ENCODE measurements at places on chromosomes 12 and 14.

DNA sequence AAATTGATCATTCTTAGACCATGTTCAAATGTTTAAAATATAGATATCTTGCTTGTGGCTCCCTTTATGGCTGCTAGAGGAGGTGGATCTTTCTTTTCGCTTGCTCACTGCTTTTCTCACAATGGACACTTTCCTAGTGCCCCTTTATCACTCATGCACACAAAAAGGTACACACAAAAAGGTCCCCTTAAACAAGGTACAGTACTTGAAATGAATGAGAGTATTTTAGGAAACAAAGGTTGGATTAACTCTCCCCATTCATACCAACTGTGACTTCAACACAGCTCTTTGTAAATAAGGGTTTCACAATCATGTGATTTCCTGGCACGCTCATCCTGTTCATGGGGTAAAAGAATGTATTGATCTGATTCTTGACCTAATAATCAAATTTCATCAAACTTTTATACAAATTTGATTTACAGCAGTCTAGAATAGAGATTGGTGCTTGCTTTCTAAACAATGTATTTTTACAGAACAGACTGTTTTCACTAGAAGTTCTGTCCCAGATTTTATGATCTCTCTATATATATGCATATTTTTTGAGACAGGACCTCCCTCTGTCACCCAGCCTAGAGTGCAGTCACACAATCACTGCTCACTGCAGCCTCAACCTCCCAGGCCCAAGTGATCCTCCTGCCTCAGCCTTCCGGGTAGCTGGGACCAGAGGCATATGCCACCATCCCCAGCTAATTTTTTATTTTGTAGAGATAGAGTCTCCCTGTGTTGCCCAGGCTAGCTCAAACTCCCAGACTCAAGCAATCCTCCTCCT is 34.4 kb upstream of the EPS8 start:
- no peak for DNase-seq

- DNase-seq = no peak
Observed at GRCh38 chr14:92105073-92105892, 1.1 kb downstream of the ATXN3 start.

GRCh38 chr12:52167526-52167925 is 24.3 kb downstream of the KRT80 start:
- DNase-seq = no peak

DNA sequence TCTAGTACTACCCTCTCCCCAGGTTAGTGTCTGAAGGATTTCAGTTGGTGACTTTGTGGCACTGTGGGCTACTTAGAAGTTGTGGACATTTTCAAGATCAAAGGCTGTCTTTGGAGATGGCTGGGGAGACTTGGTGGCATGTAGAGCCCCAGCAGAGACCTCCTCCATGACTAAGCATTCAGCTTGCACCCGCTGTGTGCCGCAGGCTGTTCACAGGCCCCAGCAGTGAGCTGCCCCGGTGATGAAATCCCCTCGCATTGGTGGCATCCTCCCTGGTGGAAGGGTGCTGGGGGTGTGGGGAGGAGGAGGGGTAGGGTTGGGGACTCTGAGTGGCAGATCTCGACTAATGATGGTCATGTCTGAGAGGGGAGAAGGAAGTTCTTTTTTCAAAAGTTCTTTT is 173.9 kb downstream of the TSPAN9 start:
- DNase-seq = peak; percentile 5

GRCh38 chr12:62776575-62776974 is 158.4 kb downstream of the PPM1H start:
- no peak for DNase-seq

- no peak for DNase-seq
Observed at GRCh38 chr12:64059685-64060084, 162.4 kb downstream of the KICS2 start.

GRCh38 chr12:100043631-100044030 is 58.9 kb upstream of the ANKS1B start:
- DNase-seq = no peak

GRCh38 chr12:90393089-90393488 is 561.9 kb downstream of the CCER1 start:
- DNase-seq = no peak

- peak; percentile 82 for DNase-seq
Observed at GRCh38 chr12:118237052-118237665, 101.2 kb downstream of the PEBP1 start.

- no peak for DNase-seq
Observed at GRCh38 chr12:49912345-49913255, 8.9 kb upstream of the FAIM2 start.

- peak; percentile 4 for DNase-seq
Observed at GRCh38 chr12:38911611-38912010, 6.2 kb upstream of the CPNE8 start.

- no peak for DNase-seq
Observed at GRCh38 chr12:52010692-52011601, 4.2 kb downstream of the TAMALIN start.

- DNase-seq = no peak
Observed at GRCh38 chr12:45587012-45587411, 142.5 kb upstream of the ARID2 start.

DNA sequence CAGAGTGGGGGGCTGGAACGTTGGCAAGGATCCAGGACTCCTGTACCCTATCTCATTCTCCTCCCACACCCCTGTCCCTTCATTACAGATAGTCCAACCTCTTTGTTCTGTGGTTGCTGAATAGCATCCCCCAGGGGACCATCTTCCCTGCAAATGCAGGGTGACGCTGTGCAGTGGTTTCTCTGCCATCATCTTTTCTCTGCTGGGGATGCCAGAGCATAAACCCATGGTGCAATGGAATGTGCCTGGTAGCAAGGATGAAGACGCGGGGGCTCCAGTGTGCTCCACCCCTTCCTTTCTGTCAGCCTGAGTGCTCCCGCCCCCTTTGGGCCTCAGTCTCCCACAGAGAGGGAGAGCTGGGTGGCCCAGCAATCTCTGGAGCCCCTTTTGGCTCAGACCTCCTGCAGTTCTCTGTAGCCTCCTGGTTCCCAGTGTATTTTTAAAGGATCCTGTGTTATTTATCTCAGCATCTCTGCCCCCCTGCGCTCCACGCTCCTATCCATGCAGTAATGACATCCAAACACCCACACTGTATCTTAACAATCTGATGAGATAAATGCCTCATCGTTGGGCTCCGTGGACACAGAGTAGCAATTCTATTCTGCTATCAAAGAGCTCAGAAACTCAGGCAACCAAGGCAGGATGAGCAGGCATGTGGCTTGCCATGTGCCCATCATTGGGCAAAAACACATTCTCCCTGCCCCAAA is 212.8 kb downstream of the CACNA1C start:
- no peak for DNase-seq

DNA sequence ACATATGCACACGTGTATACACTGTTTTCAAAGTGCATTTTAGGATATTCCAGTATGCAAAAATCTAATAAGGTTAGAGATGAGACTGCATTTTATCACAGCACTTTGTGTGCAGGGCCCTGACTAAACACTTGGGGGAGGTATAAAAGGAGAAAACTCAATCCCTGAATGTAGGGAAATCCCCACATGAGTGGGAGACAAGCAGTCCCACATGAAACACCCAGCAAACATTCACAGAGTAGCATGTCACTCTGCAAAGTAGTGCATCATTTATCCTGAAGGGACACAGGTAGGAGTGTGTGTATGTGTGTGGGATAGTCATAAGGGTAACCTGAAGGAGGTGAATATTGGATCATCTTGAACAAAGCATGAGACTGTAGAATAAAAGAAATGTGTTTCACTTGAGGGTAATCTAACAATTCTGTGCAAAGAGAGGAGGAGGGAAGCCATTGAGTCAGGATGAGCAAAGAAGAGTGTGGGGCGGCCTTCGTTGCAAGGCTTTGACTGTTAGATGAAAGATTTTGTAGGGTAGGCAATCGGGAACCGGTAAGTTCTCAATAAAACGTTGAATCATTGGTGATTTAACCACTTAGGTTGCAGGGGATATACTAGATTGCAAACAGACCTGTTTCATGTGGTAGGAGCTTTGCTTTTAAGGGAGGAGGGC is 2.9 kb downstream of the PRPF40B start:
- DNase-seq = no peak

DNA sequence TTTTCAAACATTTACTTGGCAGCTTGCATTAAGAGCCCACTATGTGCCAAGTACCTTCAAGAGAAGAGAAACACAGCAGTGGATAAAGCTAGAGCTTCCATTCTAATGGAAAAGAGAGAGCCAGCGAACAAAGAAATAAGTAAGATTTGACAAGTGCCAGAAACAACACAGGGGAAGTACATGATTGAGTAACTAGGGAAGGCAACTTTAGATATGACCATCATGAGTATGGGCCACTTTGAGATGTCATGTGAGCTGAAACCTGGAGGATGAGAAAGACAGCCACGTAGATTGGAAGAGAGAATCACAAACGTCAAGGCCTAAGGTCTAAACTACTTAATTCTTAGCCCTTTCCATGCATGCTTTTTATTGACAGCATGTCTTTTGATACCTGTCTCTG is 121.4 kb downstream of the ITPR2 start:
- no peak for DNase-seq

GRCh38 chr14:68814539-68815297 is 21.9 kb upstream of the ZFP36L1 start:
- no peak for DNase-seq

GRCh38 chr14:51564986-51565604 is 86.6 kb upstream of the FRMD6 start:
- no peak for DNase-seq

DNA sequence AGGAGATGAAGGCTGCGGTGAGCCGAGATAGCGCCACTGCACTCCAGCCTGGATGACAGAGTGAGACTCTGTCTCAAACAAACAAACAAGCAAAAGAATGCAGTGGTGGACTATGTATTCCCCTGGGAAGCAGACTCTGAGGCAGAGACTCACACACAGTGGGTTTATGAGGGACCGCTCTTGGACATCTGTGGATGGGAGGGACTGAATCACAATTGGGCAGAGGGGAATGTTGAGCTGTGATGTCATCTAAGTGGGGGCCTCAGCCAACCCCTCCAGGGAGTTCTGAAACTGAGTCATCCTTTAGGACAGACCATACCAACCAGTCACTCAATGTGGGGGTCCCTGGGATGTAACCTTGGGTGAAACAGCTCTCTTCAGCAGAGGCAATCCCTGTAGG is 151.0 kb downstream of the SUDS3 start:
- no peak for DNase-seq

DNA sequence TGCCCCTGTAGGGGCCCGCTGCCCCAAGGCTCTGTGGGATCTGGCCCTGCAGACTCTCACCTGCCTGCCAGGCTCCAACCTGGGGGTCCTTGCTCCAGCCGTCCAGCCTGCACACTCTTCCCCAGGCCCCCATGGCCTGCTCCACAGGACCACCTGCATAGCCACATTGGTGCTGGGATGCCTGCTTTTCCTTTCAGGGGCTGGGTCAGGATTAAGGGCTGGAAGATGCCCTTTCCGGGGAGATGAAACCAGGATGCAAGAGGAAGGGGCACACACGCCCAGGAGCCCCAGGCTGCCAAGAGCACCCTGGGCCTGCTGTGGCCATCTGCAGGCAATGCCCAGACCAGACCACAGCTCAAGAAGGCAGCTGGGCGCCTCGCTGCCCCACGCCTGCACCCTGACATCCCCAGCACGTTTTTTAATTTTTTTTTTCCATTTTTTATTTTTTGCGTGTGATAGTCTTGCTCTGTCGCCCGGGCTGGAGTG is 15.0 kb downstream of the BAG5 start:
- DNase-seq = no peak

- no peak for DNase-seq
Observed at GRCh38 chr14:90750701-90751100, 65.5 kb downstream of the TTC7B start.
